ENCODE measurements at places on chromosomes 7 and 10.

GRCh38 chr10:32077896-32078485 is 21.8 kb upstream of the KIF5B start:
- no peak for DNase-seq

DNA sequence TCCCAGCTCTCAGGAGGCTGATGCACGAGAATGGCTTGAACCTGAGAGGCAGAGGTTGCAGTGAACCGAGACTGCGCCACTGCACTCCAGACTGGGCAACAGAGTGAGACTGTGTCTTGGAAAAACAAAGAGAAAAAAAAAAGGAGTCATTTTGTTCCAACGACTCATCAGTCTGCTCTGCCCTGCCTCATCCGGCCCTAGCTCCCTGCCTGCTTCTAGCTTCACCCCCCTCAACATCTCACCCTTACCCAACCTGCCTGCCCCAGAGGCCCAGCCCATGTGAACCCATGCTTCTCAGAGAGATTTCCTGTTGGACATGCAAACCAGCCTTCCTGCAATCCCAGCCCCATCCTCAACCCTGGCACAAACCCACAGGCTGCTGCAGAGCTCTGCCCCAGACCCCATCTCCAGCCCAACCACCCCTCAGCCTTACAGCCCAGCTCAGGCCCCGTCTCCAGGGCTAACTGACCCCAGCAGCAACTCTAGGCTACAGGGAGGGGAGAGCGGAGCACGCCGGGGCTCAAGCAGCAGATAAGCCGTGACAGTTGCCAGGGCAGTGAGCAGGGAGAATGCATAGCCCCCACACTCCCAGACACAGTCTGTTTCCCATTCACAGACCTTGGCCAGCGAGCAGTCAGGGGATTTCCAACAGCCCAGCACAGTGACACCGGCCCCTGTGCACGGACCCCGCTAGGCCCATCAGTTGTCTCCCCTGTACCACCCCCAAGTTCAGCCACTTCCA is 86.0 kb upstream of the KCTD7 start:
- no peak for DNase-seq

DNA sequence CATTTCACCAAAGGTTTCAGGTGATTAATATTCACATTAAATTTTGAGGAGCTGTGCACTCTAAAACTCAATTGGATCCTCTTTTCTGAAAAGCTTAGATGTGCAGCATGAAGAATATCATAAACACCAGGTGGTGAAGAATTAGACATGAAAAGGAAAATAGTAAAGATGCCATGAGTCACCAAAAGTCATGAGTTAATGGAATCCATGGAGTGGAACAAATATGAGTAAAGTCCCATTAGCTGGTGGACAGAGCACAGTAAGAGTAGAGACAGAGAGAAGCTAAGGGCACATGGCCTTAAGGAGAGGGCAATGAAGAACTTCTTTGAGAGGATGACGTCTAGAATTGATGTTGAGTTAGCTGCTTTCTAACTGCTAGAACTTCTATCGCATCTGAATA is 271.6 kb downstream of the CSTF2T start:
- DNase-seq, result no peak

- no peak for DNase-seq
Observed at GRCh38 chr10:127151981-127152699, 44.3 kb downstream of the INSYN2A start.

GRCh38 chr7:65503434-65504152 is 129.9 kb downstream of the ZNF92 start:
- no peak for DNase-seq

- no peak for DNase-seq
Observed at GRCh38 chr7:20607216-20607615, 8.3 kb upstream of the ABCB5 start.

DNA sequence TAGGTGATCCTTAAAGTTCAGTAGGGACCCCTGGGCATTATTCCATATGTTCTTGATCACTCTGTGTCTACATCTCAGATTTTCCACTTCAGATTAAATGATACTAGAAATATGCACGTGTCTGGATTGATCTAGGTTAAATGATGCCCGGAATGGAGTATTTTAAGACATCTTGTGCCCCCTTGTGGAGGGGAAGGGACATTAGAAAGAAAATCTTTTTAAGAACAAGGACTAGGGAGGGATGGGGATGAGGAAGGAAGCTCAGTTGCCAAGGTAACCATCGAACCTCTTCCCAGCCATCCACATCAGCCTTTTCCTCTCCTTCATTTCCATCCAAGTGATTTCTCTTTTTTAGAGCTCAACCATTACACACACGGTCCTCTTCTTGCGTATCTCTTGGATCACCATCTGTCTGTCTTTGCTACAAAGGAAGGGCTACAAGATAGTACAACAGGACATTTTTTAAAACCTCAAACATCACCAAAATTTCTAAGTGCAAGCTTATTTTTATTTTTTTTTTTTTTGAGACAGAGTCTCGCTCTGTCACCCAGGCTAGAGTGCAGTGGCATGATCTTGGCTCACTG is 40.5 kb downstream of the PRSS2 start:
- DNase-seq, result peak; percentile 85

GRCh38 chr10:73734028-73734720 is 10.0 kb upstream of the SEC24C start:
- no peak for DNase-seq

GRCh38 chr10:91798649-91799611 is 704 bp downstream of the TNKS2 start:
- DNase-seq, result peak; percentile 32

DNA sequence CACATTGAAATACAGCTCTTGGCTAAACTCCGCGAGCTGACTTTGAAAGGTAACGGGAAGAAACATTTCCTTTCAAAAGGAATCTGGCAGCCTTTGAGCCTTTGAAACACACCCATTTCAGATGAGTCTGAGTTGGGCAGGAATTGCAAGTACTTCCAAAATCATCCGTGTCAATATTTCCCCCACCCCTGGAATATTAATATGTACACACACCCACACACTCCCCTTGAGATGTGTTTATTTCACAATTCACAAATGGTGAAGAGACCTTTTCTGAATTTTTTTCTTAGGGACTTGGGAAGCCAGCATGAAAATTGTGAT is 438.7 kb upstream of the NRP1 start:
- no peak for DNase-seq

- DNase-seq, result no peak
Observed at GRCh38 chr7:91266689-91267090, 2.5 kb downstream of the FZD1 start.

DNA sequence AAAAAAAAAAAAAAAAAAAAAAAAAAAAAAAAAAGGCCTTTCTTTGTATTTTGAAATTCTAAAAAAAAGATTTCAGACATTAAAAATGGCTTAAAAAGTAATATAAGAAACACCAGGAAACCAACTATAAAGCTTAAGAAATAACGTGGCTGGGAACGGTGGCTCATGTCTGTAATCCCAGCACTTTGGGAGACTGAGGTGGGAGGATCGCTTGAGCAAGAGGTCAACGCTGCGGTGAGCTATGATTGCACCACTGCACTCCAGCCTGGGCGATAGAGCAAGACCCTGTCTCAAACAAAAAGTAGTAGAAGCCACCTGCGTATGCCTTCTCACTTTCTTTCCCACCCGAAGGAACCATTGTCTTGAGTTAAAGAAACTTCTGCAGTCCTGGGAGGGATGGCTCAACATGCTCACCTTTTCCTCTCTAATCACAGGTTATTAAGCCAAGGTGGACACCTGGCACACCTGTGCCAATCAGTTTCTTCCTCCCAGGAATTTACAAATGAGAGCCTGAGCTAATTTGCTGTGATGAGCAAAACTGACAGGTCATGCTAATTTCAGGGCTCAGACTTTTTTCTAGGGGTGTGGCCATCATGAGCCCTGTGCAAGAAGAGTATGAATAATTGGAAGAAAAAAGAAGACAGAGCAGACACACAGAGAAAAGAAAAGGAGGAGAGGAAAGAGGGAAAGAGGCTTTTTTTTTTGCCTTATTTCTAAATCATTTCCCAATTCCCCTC is 72.0 kb upstream of the PARD3 start:
- DNase-seq, result no peak

DNA sequence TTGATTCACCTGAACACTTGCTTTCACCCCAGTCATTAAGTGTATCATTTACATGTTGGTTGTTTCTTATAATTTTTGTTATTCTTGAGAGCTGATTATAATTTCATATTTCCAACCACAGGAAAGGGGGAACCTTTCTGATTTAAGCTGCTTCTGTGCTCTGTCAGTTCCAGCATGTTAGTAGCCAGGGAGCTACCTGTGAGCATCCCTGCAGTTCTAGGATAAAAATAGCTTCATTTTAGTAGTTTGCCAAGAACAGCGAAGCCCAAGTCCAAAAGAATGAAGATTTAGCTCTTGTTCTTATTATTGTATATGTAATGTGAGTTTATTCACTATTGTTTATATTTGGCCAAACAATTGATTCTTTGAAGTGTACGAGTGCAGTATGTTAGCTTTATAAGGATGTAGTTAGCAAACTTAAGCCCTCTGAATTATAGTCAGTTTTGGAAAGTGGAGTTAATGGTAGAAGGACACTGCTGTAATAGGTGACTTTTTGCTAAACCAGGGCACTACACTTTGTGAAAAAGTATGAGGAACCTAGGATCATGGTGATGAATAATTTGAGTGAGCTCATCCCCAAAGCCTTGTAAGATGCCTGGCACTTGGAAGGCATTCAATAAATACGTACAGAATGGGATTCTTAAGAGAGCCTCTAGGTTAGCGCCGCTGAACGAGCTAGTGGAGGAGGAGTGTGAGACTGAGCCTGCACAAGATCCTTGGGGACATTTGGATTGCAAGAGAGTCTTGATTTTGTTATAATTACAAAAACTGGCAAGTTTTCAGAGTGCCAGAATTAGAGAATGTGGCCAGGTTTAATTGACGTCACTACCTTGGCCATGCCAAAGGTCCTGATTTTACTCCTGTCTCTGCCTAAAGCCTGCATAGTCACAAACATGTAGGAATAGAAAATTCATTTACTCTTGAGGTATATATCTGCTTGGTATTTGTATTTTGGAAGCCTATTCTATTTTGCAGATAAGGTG is 29.8 kb downstream of the DNAH11 start:
- no peak for DNase-seq

GRCh38 chr10:49746626-49747302 is 15.4 kb downstream of the OGDHL start:
- no peak for DNase-seq

DNA sequence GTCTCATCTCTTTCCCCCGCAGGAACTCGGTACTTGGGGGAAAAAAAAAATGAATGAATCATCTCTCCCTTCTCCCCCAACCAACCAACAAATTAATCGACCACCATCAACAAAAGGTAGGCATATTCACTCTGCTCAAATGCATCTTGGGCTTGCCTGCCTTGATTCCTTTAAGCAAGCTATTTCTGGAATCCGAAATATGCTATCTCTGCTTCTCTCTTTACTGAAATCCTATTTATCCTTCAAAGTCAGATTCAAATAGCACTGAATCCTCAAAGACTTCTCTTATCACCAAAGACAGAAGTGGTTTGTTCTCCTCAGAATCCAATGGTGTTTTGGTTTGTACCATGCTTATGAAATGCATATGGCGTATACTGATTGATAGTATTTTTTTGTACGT is 49.6 kb upstream of the TPK1 start:
- no peak for DNase-seq

DNA sequence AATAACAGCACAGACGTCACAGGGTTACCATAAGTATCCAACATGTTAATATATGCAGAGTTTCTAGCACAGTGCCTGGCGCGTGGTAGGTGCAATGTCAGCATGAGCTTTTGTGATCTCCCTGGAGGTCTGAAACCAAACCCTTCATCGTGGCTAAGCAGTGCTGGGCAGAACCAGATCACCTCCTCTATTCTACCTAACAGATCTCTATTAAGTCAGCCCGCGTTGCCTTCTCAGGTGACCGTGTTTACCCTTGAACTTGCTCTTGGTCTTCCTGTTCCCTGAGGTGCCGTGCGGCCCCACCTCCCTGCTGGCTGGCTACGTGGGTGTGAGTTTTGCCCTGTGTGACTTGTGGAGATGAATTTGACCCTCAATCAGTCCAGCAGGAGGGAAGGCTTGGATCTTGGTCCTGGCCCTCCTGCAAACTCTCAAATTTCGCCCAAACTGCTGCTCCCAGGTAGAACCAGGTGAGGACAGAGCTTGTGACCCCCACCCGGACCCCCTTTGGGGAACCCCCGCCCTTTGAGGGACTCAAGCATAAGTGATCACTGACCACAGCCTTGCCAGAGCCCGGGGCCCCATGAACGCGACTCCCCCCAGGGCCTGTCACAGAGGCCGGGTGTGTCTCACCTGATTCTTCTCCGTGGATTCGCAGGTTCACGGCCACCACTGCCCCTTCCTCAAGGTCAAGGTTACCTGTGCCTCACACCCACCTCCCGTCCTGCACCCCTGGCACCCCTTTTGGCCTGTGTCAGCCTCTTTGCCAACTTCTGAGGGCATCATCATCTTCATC is 54.2 kb downstream of the ELFN1 start:
- no peak for DNase-seq

DNA sequence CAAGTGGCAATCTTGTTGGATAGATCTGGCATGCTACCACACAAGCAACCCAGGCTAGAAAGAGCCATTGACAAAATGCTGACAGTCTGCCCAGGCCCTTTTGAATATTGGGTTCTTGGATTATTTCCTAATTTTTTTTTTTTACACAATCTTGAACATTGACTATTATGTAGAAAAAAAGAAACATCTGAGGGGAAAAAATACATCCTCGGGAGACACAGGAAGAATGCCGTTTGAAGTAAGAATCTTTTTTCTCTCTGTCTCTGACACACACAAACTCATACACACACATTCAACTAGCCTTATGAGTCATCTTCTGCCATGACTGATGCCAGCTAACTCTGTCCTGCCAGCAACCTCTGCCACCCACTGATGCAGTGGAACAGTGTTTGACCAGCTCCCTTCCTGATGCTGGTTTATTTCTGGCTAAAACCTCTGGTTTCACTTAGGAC is 47.2 kb downstream of the SORBS1 start:
- DNase-seq, result no peak

DNA sequence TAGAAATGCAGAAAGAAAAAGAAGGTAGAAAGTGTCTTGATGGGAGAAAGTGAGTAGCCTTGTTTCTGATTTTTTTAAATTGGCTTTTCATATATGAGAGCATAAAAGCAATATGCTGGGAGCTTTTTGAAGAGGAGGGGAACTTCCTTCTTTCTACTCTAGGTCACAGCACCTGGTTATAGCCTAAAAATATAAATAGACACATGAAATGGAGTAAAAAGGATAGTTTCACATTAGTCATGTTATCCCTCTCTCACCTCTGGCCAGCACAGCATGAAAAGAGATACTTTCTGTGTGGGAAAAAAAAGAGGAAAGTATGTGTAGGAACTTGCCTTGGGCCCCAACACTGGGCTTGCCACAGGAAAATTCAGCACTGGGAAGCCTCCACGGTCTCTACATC is 292.2 kb upstream of the ZWINT start:
- no peak for DNase-seq

DNA sequence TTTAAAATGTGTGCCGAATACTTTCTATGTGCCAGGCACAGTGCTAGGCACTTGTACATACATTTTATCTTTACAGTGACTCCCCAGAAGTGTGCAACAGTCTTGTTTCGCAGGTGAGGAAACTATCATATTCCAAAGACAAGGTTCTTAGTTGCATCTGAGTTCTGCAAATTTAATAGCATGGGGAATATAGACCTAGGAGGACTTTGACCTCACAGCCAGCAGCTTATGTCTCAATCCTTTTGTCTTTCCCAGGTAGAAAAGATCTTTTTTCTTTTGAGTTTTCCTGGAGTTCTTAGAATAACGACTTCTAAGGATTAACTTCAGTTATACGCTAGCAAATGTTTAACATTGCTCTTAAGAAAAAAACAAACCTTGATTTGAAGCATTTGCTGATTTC is 482.8 kb upstream of the ZMIZ1 start:
- no peak for DNase-seq
